Skin of body (tissue), 3 donors: ENCODE measurements at places on chromosomes 16 and 17. TPM values are rescaled to one million over a fixed set of nuclear protein-coding genes. Genes with fewer than 3 reads are reported as not detected.

DNA sequence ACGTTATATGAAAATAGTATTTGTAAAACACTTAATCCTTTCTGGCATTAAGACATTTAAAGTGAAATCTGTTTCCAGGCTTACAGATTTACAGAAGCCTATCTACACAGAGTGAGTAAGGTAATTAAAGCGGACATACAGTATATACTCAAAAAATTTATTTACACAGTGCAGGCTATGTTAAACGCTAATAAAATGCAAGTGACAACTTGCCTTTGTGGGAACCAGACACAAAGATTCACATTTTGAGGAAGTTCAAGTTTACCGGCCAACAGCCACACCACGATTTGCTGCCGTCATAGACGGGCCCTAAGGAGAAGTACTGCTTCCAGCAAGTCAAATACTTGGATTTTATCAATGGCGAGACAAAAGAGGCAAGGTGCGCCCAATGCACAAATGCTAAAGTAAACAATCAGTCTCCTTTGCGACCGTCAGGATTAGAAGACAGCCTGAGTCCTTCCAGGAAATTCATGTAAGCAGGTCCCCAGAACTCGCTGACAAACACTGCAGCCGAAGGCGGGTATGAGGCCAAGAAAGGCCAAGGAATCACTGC, 801 bp downstream of the VPS35 start:
- DNase-seq, result peak; percentile 48

GRCh38 chr16:52165961-52166360, 381.0 kb downstream of the TOX3 start:
- no peak for DNase-seq

GRCh38 chr17:48505788-48506187, 25.0 kb downstream of the HOXB1 start:
- no peak for DNase-seq

DNA sequence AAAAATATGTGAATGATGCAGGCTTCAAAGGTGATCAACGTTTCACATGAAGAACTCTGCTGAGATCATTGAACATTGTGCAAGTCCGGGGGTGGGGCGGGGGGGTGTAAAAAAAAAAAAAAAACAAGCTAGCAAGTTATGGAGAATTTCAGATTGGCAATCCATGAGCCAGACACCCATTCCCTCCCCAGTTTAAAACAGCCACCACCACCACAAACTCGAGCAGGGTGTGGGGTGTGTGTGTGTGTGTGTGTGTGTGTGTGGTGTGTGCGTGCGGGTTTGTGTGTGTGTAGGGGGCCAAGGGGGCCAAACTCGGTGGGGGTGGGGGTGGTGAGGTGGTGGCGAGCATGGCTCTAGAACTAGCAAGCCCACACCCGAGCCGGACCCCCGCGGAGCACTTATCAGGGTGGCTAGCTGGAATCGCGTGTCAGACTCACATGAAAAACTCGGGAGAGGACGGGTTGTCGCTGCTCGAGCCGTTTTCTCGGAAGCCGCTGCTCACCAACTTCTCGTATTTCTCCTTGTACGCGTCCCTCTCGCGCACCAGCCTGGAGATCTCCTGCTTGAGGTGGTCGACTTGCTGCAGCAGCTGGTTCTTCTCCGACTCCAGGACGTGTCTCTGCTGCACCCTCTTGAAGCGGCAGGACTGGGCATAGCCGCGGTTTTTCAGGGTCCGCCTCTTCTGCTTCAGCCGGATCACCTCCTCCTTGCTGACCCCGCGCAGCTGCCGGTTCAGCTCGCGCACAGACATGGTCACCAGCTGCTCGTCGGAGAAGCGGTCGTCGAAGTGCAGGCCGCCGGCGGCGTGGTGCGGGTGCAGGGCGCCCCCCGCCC, 2.0 kb downstream of the MAF start:
- peak; percentile 23 for DNase-seq

DNA sequence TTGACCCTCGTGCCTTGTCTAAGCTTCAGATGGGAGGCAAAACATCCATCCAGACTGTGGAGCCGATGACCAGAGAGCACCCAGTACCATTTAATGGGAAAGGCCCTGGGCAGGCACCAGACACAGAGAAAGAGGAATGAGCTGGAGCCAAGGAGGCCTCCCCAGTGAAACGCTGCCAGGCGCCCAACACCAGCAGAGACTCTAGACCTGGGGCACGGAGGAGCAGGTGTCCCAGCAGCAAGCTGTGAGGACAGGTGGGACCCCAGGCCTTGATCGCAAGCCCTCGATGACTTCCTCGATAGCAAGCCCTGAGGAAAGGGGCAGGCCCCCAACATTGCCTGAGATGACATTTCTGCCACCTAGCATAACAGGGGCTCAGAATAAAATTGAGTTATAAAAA, 62.2 kb upstream of the SIAH1 start:
- no peak for DNase-seq

DNA sequence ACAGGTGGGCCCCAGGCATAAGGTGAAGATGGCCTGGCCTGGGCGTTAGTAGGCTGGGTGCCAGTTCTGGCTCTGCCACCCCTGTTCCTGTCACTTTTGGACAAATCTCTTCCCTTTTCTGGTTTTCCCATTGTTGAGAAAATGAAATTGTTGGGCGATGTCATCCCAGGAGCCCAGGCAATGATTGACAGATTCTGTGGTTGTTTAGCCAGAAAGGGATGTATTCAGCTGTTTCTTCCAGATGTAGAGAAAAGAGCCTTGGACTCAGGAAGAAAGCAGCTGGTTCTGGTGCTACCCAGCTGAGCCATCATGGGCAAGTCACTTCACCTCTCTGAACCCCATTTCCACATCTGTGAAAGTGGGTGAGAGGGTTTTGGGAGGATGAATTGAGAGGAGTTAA, 60.1 kb upstream of the MRTFB start:
- DNase-seq, result peak; percentile 25

DNA sequence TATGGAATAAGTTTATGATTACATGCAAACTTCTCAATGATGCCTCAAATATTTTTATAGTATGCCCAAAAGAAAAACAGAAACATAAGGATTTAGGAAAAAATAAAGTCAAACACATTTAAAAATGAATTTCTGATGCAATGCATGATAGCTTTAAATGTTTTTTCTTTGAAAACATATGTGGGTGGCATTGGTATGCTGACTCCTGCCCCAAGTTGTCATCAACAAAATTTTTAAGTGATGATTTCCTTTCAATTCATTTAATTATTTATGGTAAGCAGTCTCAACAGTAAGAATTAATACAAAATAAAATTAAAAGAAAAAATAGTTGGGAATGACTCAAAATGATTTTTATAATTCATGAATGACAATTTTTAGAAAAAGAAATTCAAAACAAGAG, 104.9 kb downstream of the CEP112 start:
- peak; percentile 11 for DNase-seq

The NUDT7 gene
- 9.9 TPM for total RNA-seq

The ARHGDIA gene
- 51.6 TPM for total RNA-seq

The PGS1 gene
- total RNA-seq, result 25.7 TPM

The ANKFN1 gene
- 5.5 TPM for total RNA-seq

The GJD3 gene
- not detected for total RNA-seq

The CDRT15 gene
- not detected for total RNA-seq
